ENCODE measurements at places on chromosomes 6 and 20.

- no peak for DNase-seq
Observed at GRCh38 chr6:2765896-2766766, 938 bp downstream of the WRNIP1 start.

DNA sequence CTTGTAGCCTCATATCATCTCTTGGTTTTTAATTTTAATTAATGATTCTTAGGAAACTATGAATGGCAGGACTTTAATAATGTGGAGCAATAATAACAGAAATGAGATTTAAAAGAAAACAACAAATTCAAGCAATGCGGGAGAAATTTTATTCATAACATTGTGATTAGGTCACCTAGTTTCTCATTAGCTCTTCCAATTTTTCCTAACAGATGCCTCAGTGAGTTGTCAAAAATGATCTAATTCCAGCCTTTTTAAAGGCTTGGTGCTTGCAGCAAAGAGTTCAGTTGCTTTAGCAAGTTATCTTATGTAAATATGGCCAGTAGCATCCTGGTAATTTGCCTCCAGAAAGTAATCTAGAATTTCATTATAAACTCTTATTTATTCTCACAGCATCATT, 20.4 kb downstream of the PDE7B start:
- no peak for DNase-seq

DNA sequence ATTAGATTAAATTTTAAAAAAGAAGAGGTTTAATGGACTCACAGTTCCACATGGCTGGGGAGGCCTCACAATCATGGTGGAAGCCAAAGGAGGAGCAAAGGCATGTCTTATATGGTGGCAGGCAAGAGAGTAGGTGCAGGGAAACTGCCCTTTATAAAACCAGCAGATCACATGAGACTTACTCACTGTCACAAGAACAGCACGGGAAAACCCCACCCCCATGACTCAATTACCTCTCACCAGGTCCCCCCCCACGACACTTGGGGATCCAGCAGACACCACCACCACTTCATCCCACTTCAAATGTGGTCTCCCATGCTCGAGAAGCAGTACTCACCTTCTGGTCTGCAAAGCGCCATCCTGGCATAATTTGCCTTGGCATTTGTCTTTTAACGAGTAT, 24.6 kb downstream of the MTFR2 start:
- no peak for DNase-seq

GRCh38 chr6:43734294-43734665, 35.7 kb upstream of the VEGFA start:
- no peak for DNase-seq

DNA sequence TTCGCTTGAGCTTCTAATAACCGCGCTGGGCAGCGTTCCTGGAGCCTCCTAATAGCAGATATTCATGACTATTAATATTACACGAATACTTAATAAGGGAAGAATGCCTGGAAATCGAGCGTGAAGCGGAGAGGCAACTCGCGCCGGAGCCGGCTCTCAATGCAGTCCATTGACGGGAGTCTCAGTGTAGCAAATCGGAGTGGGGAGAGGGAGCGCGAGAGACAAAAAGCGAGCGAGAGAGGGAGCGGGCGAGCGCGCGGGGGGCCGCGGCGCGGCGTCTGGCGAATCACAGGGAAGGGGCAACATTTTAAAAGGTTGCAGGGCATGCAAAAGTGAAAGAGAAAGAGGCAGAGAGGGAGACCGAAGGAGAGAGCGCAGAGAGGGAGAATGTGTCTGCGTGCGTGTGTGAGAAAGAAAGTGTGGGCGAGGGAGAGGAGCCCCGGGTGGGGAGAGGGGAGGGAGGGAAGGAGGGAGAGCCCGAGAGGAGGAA, 2.9 kb downstream of the TFAP2A start:
- no peak for DNase-seq

GRCh38 chr6:81901551-81901966, 149.1 kb upstream of the TENT5A start:
- DNase-seq = no peak

DNA sequence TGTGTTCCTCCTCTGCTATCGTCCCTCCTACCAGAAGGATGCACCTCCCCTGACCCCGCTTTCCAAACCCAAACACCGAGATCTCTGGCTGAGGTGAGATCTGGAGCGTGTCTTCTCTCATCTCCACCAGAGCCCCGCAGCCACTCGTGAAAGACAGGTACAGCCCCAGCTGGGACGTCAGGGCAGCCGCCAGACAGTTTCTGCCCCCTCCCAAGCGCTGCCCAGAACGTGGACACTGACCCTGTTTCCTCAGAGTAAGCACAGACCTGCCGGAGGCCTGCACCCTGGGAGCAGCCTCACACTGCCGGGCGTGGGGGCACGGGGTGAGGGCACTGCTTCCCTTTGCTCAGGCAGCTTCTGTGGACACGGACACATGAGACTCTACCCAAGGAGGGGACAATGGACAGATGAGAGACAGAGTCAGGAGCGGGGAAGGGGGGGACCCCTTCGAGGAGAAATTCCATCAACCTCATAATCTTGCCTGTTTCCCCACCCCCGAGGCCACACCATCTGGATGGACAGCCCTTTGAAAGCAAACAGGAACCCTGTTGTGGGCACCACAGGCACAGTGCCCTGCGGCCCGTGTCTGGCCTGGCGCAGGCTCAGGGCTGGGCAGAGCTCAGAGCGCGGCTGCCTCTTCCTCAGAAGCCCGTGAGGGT, 210.6 kb downstream of the DLL1 start:
- no peak for DNase-seq

DNA sequence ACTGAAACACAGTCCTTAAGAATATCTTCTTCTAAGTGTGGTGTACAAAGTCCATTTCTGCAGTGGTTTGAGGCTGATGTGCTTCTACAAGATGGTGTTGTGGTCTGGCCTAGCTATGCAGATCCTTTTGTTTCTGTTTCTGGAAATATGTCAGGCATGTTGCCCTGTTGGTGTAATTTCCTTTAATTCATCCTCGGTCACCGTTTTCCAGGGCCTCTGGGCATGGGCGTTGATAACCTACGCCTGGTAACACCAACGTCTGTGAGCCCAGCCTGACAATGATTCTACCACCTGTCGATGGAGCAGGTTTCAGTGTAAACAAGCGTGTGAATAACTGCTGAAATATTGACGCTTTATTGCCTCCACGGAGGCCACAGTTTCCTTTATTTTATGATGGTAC, 33.3 kb upstream of the AFDN start:
- DNase-seq = no peak

GRCh38 chr20:19648024-19648423, 110.0 kb upstream of the RIN2 start:
- DNase-seq = no peak

- no peak for DNase-seq
Observed at GRCh38 chr6:155130161-155130853, 133.5 kb upstream of the CLDN20 start.

GRCh38 chr6:118586746-118587485, 38.8 kb downstream of the PLN start:
- no peak for DNase-seq

GRCh38 chr6:15506066-15506465, 156.8 kb downstream of the DTNBP1 start:
- DNase-seq = no peak

DNA sequence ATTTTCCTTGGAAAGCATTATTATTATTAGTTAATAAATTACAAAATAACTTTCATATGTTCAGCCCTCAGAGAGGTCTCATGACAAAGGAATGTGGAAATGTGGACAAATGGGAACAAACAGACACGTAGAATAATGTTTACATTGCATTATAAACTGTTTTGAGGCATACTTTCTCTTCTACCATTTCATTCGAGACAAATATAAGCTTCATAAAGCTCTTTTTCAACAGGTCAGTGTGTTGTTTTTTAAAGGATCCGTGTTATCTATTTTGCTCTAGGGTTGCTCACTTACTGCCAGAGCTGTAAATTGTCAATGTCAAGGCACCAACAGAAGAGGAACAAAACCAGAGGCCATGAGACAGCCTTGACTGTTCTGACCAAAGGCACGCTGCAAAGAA, 256.8 kb downstream of the PHACTR1 start:
- DNase-seq = no peak

DNA sequence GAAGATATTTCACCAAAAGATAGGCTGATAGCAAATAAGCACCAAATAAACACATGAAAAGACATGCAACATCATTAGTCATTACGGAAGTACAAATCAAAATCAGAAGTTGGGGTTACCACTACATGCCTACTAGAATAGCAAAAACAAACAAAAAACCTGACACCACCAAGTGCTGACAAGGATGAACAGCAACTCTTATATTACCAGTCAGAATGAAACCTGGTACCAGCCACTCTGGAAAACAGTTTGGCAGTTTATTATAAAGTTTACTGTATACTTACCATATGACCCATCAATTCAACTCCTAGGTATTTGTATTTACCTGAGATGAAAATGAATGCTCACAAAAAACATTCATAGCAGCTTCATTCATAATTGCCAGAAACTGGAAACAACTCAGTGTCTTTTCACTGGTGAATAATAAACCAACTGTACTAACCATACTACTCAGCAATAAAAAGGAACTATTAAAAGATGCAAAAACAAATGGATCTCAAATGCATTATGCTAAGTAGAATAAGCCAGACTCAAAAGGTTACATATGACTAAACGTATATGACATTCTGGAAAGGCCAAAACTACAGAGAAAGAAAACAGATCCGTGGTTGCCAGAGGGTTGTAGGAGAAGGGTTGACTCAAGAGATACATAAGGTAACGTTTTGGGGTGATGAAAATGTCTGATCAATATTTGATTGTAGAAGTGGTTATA, 33.0 kb downstream of the NUP153 start:
- no peak for DNase-seq

DNA sequence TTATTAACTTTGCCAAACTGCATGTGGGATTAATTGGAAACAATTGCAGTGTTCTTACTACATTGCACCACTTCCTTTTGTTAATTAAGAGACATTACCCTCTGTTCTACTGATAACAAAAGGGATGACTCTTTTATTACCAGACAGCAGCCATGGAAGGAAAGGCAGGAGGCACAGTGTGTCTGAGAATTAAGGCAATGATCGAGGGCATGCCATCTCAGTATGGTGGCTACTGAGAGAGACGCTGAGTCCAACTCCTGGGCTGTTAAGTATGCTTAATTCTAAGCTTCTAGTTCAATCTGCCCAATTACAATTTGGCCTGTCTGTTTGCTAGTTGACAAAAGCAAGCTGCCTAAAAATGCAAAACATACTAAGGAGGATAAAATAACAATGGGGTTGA, 227.4 kb downstream of the PHACTR1 start:
- DNase-seq = no peak

DNA sequence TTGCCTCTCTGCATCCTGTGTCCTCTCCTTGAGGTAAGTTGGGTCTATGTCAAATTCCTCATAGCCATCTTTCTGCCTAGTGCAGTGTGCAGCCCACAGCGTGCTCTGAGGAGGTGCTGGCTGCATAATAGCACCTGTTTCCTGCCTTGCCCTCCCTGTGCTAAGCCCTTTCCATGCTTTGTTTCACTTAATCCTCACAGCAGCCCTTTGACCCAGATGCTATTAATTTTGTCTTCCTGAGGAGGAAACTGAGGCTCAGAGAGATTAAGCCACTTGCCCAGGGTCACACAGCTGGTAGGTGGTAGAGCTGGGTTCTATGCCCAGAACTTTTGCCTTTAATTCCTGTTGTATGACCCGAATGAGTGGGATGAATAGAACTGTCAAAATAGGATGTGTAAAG, 13.5 kb downstream of the FAM83D start:
- no peak for DNase-seq

- no peak for DNase-seq
Observed at GRCh38 chr6:145267076-145267867, 468.0 kb downstream of the EPM2A start.

GRCh38 chr6:2355150-2355549, 109.7 kb upstream of the GMDS start:
- no peak for DNase-seq

GRCh38 chr6:24194978-24195700, 69.1 kb downstream of the NRSN1 start:
- DNase-seq = no peak

DNA sequence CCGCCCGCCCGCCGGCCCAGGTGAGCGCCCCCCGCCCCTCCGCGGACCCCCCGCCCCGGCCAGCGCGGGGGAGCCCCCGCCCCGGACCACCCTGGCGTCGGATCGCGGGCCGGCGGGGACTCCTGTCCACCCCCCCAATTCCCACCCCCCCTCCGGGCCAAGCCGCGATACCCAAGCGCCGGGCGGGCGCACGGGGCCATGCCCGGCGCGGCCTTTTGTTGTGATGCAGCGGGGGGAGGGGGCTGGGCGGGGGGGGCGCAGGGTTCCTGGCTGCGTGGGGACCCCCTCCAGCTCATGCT, 245 bp downstream of the SRC start:
- DNase-seq = no peak

GRCh38 chr6:13412639-13413465, 74.5 kb downstream of the GFOD1 start:
- DNase-seq = no peak

DNA sequence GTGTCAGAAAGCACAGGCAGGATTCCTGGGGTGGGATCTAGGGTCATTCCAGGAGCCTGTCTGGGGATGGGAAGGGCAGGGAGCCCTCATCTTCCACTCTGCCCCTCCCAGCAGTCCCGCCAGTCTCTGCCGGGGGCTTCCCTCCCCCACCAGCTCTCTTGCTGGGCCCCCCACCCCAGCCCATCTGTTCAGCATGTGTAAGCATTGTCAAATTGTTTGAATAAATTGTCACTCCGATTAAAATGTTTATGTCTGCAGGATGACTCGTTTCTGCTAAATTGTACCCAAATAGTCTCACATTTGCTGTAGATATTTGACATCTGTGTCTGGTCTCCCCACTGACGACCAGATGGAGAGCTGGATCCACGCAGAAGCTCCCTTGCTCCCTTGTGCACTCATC, 257.6 kb downstream of the ANKRD60 start:
- no peak for DNase-seq

GRCh38 chr6:76230711-76231110, 158.2 kb upstream of the IMPG1 start:
- DNase-seq = no peak

- no peak for DNase-seq
Observed at GRCh38 chr6:100260584-100260983, 204.1 kb downstream of the SIM1 start.

DNA sequence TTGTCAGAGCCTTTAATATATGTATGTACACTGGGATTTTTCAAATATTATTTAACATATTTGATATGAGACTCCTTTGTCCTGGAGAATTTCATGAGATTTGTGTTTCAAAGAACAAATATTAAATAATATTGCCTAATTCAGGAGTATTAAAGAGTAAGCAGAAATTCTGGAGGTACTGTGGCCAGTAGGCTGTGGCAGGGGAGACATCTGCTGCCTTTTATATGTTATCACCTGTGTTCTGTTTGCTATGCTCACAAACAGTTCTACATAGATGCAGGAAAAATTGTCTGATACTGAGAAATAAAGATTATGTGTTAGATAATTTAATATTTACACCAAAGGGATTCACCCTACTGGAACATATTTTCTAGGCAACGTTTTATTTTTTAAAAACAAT, 395.4 kb upstream of the SLC35B3 start:
- no peak for DNase-seq

DNA sequence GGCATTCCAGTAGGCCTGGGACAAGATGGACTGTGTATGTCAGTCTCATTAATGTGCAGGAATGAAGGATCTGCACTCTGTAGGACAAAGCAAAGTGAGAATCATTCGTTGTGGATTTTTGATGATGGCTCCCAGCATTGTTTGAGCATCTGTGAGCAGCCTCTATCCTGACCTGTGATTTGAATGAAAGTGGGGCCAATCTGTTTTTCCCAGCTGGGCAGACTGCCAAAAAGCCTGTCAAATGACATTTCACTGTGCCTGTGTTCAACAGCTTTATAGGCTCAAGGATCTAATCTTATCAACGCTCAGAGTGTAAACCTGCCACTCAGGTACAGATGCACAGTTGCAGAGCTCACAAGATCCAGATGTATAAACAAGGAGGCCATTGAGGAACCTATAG, 86.7 kb upstream of the SYNDIG1 start:
- DNase-seq = no peak
